Activated CD4-positive, alpha-beta T cell treated with anti-CD3 and anti-CD28 coated beads, Interleukin-2, amount 10 ng/mL, durations not matched to agents 7 days and 5 days (primary cell): ENCODE measurements at places on chromosomes 4 and X.

DNA sequence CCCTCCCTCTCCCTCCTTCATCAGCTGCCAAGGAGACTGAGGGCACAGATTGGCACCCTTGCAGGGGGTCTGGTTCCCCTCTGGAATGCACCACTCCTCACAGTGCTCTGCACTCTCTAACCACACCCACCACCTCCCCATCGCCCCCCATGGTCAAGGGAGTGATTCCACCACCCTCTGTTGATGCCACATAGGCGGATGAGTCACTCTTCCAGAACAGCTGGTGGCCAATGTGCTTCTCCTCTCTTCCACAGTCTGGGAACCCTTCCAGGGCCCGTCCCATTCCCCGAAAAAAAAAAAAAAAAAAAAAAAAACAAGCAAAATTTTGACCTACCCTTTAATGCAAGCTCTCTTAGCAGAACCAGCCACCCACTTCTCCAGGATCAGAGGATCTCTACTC lies 341.3 kb upstream of the KLF3 start:
- H3K36me3 ChIP-seq, result peaks cover 18% of the 10 kb centered on the region
- no peak overlapping the region for H3K4me3 ChIP-seq
- H3K27ac ChIP-seq, result no peak overlapping the region

DNA sequence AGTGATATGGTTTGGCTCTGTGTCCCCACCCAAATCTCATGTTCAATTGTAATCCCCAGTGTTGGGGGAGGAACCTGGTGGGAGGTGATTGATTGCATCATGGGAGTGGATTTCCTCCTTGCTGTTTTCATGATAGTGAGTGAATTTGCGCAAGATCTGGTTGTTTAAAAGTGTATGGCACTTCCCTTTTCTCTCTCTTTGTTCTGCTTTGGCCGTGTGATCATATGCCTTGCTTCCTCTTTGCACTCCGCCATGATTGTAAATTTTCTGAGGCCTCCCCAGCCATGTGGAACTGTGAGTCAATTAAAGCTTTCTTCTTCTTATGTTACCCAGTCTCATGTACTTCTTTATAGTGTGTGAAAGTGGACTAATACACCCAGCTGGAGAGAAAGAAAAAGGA lies 113.0 kb upstream of the AADAT start:
- H3K36me3 ChIP-seq, result no peaks in the 10 kb centered on the region
- H3K4me1 ChIP-seq, result no peaks in the 10 kb centered on the region
- no peak overlapping the region for H3K4me3 ChIP-seq
- no peaks in the 10 kb centered on the region for H3K27me3 ChIP-seq
- no peak overlapping the region for H3K27ac ChIP-seq

- no peak overlapping the region for H3K4me3 ChIP-seq
- no peaks in the 10 kb centered on the region for H3K27me3 ChIP-seq
- H3K27ac ChIP-seq, result no peak overlapping the region
- no peak for DNase-seq
- H3K4me1 ChIP-seq, result no peaks in the 10 kb centered on the region
Observed at GRCh38 chrX:16836371-16836770, 33.8 kb downstream of the RBBP7 start.

GRCh38 chr4:69753686-69754085 lies 6.7 kb downstream of the SULT1B1 start:
- no peaks in the 10 kb centered on the region for H3K27me3 ChIP-seq
- no peak for DNase-seq
- H3K36me3 ChIP-seq, result peaks cover 1% of the 10 kb centered on the region

- no peak overlapping the region for H3K4me3 ChIP-seq
- H3K27me3 ChIP-seq, result peaks cover 4% of the 10 kb centered on the region
- peaks cover 12% of the 10 kb centered on the region for H3K4me1 ChIP-seq
- peak; percentile 44 for DNase-seq
- no peak overlapping the region for H3K27ac ChIP-seq
Observed at GRCh38 chr4:77600521-77601451, 4.8 kb upstream of the CXCL13 start.

GRCh38 chr4:69075061-69075792 lies 21.0 kb upstream of the UGT2B7 start:
- DNase-seq, result no peak
- H3K4me3 ChIP-seq, result no peak overlapping the region
- H3K36me3 ChIP-seq, result no peaks in the 10 kb centered on the region
- H3K27ac ChIP-seq, result no peak overlapping the region
- no peaks in the 10 kb centered on the region for H3K4me1 ChIP-seq

DNA sequence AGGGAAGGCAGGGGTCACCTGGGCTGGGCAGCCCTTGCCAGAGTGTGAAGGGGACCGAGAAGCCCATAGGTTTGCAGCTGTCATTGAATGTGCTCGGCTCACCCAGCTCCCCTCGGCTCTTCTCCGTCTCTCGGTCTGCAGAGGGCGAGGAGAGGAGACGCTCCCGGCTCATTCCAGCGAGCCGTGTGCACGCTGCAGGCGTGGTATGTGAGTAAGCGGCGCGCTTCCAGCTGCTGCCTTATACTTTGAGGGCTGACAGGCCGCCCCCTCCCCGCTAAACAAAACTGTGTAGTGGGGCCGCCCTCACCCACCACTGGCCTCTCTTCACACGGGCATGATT lies 23.0 kb upstream of the BCORL1 start:
- peaks cover 7% of the 10 kb centered on the region for H3K27me3 ChIP-seq
- H3K4me1 ChIP-seq, result peaks cover 35% of the 10 kb centered on the region
- H3K36me3 ChIP-seq, result no peaks in the 10 kb centered on the region

DNA sequence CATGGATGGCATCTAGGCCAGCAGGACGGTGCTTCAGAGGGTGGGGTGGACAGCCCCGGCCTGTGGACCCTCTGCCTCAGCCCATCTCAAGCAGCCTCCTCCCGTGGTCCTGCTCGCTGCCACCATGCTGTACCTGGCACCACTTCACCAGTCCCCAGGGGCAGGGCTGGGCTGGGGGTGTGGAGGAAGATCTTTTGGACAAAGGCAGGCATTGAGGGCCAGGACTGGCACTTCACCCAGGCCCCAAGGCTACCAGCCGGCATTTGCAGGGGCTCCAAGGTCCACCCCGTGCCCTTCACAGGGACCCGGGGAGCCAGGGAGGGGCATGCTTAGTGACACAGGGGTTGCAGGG lies 713 bp downstream of the PLXNB3 start:
- H3K4me1 ChIP-seq, result peaks cover 8% of the 10 kb centered on the region
- no peaks in the 10 kb centered on the region for H3K36me3 ChIP-seq
- no peaks in the 10 kb centered on the region for H3K27me3 ChIP-seq
- no peak overlapping the region for H3K4me3 ChIP-seq

DNA sequence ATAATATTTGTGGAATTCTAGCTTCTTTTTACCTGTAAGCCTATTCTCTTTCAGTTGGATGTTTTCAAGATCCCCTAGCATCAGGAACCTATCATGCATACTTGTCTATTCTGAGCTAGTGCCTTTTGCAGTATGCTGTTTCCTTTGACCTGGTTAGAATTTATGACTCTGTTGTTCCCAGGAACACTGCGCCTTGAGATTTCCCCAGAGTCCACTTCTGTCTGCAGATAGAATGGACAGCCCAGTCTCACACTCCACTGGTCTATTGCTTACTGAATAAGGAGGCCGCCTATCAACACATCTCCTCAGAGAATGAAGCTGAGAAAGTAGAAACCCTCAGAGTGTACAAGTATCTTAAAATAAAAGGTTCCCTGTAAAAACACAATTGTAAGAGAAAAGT lies 465.1 kb upstream of the GALNTL6 start:
- H3K27me3 ChIP-seq, result no peaks in the 10 kb centered on the region
- no peak overlapping the region for H3K4me3 ChIP-seq
- DNase-seq, result no peak
- H3K36me3 ChIP-seq, result no peaks in the 10 kb centered on the region
- H3K27ac ChIP-seq, result no peak overlapping the region

GRCh38 chr4:4402966-4403365 lies 16.1 kb downstream of the NSG1 start:
- no peak overlapping the region for H3K4me3 ChIP-seq
- DNase-seq, result no peak
- H3K36me3 ChIP-seq, result no peaks in the 10 kb centered on the region

- no peak overlapping the region for H3K4me3 ChIP-seq
- H3K27ac ChIP-seq, result no peak overlapping the region
- DNase-seq, result no peak
- H3K4me1 ChIP-seq, result peaks cover 29% of the 10 kb centered on the region
- H3K27me3 ChIP-seq, result peaks cover 4% of the 10 kb centered on the region
Observed at GRCh38 chr4:81468678-81469077, 3.0 kb downstream of the RASGEF1B start.

- no peak overlapping the region for H3K4me3 ChIP-seq
- H3K4me1 ChIP-seq, result no peaks in the 10 kb centered on the region
- no peak overlapping the region for H3K27ac ChIP-seq
- no peaks in the 10 kb centered on the region for H3K27me3 ChIP-seq
- H3K36me3 ChIP-seq, result no peaks in the 10 kb centered on the region
Observed at GRCh38 chr4:144591401-144591800, 54.6 kb upstream of the HHIP start.

DNA sequence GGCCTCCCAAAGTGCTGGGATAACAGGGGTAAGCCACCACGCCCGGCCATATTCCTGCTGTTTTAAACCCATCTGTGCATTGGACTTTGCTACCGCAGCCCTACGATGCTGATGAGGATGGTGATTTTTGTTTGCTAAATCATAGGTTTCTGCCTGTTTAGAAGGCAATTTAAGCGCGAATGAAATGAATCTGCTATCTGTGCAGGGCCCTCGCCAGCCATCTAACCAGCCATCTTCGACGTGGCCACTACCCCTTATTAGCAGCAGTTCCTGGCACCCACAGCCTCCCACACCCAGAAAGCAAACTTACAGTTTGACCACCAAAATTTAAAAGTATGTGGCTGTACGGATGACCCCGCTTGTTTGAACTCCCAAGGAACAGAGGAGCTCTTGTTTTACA lies 178.5 kb downstream of the SHOX start:
- H3K4me1 ChIP-seq, result no peaks in the 10 kb centered on the region
- H3K4me3 ChIP-seq, result no peak overlapping the region
- no peak for DNase-seq
- H3K36me3 ChIP-seq, result no peaks in the 10 kb centered on the region
- H3K27ac ChIP-seq, result no peak overlapping the region
- no peaks in the 10 kb centered on the region for H3K27me3 ChIP-seq

DNA sequence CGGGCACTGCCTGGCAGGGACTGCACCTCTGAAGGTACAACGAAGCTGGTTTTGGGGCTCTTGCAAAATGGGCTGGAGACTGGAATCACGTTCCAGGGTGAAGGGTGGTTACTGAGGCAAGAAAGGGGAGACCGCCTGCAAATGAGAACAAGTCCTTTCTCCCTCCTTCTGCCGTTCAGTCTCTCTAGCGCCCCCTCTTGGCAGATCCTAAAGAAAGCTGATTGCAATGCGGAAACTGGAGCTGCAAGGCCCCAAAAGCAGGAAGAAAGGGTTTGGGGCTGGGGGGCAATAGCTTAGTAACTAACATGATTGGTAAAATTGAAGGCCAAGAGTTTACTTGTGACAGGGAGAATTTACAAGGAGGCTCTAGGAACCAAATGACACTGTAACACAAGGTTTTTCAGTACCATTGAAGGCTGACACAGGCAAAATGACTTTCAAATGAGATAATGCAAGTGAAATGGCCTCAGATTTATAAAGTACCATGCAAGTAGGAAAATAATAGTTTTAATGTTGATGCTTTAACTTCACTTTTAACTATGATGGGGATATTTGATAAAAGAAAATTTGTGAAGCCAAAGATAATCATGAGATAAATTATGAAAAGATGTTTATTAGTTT lies 222.7 kb upstream of the HAND2 start:
- no peak overlapping the region for H3K27ac ChIP-seq
- no peaks in the 10 kb centered on the region for H3K4me1 ChIP-seq
- H3K27me3 ChIP-seq, result no peaks in the 10 kb centered on the region
- no peak overlapping the region for H3K4me3 ChIP-seq
- H3K36me3 ChIP-seq, result no peaks in the 10 kb centered on the region
- DNase-seq, result peak; percentile 39

DNA sequence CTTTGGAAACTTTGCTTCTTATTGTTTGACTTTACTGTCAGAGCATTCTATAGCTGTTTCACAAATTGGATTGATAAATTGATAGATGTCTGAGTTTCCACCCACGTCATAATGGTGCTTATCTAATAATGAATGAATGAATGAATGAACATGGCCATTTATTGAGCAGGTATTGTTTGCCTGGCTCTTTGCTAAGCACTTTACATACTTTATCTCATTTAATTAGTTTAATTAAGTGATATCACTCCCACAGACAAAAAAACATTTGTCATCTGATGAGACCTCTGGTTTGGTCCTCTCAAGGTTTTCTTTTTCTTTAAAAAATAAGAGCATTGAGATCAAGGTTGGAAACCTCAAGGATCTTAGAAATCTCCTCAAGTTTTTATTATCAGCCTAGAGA lies 2.8 kb downstream of the FRAS1 start:
- H3K4me1 ChIP-seq, result peaks cover 29% of the 10 kb centered on the region
- H3K27me3 ChIP-seq, result peaks cover 73% of the 10 kb centered on the region
- no peaks in the 10 kb centered on the region for H3K36me3 ChIP-seq
- H3K4me3 ChIP-seq, result no peak overlapping the region
- H3K27ac ChIP-seq, result no peak overlapping the region

DNA sequence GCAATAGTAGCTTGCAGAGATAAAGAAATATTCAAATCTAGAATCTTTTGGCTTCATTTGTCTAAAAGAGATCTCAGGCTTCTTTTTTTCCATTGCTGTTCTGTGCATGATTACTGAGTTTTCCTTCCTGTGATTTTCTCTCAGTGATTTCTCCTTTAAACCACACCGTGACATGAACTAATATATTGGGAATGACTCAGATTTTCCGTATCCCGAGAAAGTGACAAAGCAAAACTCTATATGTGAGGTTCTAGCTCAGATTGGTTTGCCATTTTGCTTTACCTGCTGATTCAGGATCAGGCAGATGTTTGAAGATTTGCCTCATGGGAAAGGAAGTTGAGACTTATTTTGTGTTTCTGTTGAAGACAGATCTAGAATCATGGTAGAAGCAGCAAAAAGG lies 59.4 kb downstream of the MTHFD2L start:
- peaks cover 5% of the 10 kb centered on the region for H3K36me3 ChIP-seq
- no peaks in the 10 kb centered on the region for H3K27me3 ChIP-seq
- H3K4me3 ChIP-seq, result no peak overlapping the region
- no peak for DNase-seq

DNA sequence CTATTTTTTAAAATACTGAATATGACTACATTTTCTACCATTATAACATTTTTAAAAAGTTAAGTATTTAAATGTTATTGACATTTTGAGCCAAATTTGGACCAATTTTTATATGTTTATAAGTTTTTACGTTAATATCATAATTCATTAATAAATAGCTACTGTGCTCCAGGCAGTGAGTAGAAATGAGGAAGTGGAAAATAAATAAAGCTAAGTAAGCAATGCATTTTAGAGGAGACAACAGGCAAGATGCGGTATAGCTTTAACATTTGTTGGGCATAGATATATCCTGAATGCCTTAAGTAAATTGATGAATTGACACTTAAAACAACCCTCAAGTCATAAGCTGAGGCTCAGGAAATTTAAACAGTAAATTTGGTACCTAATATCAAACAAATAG lies 474.8 kb downstream of the PCDH10 start:
- H3K27me3 ChIP-seq, result no peaks in the 10 kb centered on the region
- no peak overlapping the region for H3K27ac ChIP-seq
- H3K4me3 ChIP-seq, result no peak overlapping the region
